AG04450 (cell line): ENCODE measurements at places on chromosomes 13 and 19. TPM values are rescaled to one million over a fixed set of nuclear protein-coding genes. Genes with fewer than 3 reads are reported as not detected.
A peak's percentile ranks its signal among the peaks of the same experiment; 100 is the strongest.

Gene ZNF492
- 0.14 and 0.22 TPM in 2 replicates for polyA plus RNA-seq

Gene ADGRE3
- not detected in 2 replicates for polyA plus RNA-seq

Gene C1QTNF9B
- polyA plus RNA-seq: 0.63 and 0.87 TPM in 2 replicates

Gene COMP
- polyA plus RNA-seq: 0.09 TPM in 2 replicates

- no peak for DNase-seq
Measured at GRCh38 chr19:55679343-55680257, 4.6 kb downstream of the EPN1 start.

- DNase-seq: no peak
Measured at GRCh38 chr19:51450730-51451307, 7.4 kb downstream of the SIGLEC8 start.

DNA sequence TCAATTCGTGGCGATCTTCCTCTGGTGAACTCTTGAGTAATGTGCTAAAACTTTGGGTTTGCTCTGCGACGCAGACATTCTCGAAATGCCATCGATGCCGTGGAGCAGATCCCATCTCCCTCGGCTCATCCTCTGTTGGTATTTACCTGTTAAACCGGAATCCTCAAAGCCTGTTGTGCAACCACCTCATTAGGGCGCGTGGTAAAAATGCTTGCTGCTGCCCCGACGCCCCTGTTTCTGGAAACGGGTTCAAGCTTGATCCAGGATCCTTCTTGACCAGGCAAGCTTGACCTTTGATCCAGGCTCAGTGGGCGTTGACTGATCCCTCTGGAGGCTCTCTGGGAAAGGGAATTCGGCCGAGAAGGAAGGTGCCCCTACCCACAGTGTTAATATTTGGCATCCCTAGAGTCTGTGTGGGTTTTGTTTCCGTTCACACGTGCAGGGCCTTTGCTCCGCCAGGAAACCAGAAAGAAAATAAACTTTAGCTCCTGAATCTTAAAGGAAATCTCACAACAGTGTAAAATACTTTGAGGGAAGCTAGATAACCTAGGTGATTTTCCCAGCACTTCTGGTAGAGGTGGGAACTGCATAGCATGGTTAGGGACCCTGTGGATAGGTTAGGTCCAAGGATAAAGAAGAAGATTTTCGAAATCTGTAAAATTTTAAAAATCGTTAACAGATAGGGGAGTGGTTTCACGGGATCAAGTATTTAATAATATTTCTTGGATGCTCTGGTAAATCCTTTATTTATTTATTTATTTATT is 1.1 kb downstream of the LSM14A start:
- no peak for DNase-seq

DNA sequence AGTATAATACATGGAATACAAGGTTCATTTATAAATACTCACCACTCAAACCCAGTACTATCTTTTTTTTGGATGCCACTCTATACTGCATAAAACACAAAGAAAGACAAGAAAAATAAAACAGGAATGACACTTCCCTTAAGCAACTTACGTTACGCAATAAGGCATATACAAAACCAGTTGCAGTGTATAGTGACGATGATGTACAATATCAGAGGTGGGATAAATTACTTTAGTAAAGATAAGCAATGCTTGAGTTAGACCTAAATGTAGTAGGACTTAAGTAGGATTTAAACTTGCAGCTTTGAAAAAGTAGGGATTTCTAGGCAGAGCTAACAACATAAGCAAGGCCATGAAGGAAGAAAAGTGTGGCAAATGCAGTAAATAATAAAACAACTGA is 374.9 kb downstream of the SPRY2 start:
- no peak for DNase-seq

DNA sequence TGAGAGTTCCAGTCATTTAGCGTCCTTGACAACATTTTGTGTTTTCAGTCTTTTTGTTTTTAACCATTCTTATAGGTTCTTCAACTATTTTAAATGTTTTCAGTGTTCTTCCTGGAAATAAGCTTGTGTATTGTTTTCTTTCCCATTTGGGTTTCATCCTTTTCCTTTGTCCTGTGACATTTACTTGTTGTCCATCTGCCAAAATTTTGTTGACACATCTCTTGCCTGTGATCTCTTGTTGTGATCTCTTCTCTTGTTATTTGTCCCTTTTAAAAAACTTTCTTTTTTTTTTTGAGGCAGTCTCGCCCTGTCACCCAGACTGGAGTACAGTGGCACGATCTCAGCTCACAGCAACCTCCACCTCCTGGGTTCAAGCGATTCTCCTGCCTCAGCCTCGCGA is 96.5 kb downstream of the PDS5B start:
- DNase-seq: no peak

- peak; percentile 95 for DNase-seq
Measured at GRCh38 chr19:39445196-39446111, at the start of gene SUPT5H. TSS of gene SUPT5H (plus strand) at chr19:39445582. CDS start at chr19:39445891, 309 bp downstream.

GRCh38 chr19:45130888-45131615 is 29.7 kb downstream of the NKPD1 start:
- DNase-seq: no peak
